ENCODE measurements at places on chromosomes 1 and 21. TPM values are rescaled to one million over a fixed set of nuclear protein-coding genes. Genes with fewer than 3 reads are reported as not detected.
A peak's percentile ranks its signal among the peaks of the same experiment; 100 is the strongest.

Gene ACTN2
- not detected for total RNA-seq

- DNase-seq, result no peak
These were observed 293.1 kb downstream of the SMYD3 start for GRCh38 chr1:246213947-246214346.

- DNase-seq, result no peak
These were observed 144.3 kb downstream of the DMRTA2 start for GRCh38 chr1:50278961-50279360.

GRCh38 chr1:12005488-12006166 lies 13.7 kb upstream of the MIIP start:
- no peak for DNase-seq

Gene FAM163A
- total RNA-seq, result not detected

Gene SELP
- 0.37 TPM for total RNA-seq

Gene VWA1
- total RNA-seq, result 0.04 TPM

GRCh38 chr1:201848230-201848629 lies 19.3 kb downstream of the IPO9 start:
- DNase-seq, result no peak

GRCh38 chr1:35432231-35432630 lies 125.0 kb downstream of the KIAA0319L start:
- no peak for DNase-seq

Gene ZZZ3
- total RNA-seq, result 31.9 TPM

Gene IL19
- not detected for total RNA-seq

Gene CD1B
- total RNA-seq, result not detected

Gene S1PR1
- total RNA-seq, result 4.9 TPM

DNA sequence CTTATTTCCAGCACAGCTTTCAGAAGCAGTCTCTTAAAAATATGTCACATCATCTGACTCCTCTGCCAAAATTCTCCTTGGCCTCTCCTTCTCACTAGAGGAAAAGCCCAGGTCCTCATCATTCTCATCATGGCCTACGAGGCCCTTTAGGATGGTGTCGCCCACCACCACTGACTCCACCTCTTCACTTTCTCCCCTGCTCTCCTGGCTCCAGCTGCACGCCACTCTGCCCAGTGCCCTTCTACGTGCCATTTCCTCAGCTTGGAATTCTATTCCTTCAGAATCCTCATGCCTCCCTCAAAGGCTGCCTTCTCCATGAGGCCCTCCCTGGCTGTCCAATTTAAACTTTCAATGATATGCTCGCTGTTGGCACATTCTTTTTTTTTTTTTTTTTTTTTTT lies 25.3 kb upstream of the BTG2 start:
- no peak for DNase-seq

Gene S100A8
- total RNA-seq, result not detected

- no peak for DNase-seq
These were observed 25.2 kb upstream of the RABGAP1L start for GRCh38 chr1:174134003-174134659.

DNA sequence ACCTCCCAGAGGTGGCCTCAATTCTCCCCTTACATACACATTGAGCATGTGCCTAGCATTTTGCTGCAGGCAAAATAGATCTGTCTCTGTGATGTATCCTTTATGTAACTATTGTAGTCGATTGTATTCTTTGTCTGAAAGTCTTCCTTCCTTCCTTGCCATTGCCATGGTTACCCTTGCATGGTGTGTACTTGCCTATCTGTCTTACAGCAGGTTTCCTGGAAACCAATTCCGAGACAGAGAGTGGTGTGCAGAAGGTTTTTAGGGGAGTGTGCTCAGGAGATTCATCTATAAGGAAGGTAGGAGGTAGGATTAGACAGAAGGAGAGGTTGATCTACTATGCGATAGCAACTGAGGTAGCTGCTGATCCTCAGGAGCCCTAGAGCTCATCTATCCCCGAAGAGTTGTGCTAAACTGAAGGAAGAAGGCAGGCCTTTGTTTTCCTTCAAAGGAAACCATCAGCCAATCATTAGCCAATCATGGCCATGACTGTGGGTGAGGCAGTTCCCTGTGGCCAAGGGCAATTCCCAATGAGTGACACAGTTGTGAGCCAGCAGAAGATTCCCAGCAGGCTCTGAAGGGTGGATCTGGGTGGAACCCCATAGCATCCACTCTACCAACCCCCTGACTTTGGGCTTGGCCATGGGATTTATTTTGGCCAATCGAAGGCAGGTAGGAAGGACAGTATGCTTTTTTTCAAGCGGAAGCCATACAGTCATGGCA lies 15.0 kb downstream of the CITED4 start:
- no peak for DNase-seq

DNA sequence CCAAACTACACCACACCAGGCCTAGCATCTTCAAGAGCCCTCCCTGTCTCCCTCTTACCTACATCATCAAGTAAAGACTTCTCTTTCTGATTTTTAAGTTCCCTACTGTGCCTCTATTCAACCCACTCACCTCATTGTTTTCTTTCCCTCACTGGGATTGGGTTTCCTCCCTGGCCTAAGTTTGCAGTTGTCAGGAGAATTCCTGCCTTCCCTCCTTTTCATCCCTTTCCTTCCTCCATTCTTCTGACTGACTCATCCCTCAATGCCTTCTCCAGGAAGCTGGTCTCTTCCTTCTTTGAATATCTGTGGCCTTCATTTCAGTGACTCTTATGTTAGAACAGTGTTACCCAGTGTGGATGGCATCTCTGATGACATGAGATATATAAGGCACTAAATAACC lies 139.9 kb upstream of the KIAA0040 start:
- DNase-seq, result no peak

- DNase-seq, result peak; percentile 50
These were observed 165.9 kb downstream of the ADGRL4 start for GRCh38 chr1:78840453-78841271.

DNA sequence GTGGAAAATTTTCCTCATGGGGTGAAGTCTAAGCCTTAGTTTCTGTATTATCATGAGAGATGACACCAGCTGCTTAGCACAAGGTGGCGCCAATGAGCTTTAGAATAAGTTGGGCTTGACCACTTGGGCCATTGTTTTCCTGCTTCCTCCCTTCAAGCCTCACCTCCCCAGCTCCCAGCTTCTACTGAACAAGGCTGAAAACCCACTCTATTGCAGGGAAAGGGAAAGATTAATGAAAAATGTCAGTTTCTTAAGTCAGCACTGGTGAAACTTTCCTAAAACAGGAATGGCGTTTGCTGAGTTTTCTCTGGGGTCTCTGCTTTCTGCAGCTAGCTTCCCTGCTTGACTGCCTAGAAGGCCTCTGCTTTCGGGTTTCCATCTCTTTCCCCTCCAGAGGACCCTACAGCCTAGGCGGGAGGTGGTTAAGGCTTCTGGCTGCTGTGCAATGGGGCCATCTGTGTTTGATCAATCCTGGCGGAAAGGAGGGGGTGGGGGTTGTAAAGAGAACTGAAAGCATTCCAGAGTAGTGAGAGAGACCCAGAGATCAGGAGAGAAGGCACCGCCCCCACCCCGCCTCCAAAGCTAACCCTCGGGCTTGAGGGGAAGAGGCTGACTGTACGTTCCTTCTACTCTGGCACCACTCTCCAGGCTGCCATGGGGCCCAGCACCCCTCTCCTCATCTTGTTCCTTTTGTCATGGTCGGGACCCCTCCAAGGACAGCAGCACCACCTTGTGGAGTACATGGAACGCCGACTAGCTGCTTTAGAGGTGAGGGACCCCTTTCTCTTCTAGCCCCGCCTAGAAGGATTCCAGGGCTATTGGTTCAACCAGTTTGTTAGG lies at the start of gene OLFML3:
TSS of gene OLFML3 (plus strand) at position 612 of the 840 bp plus-strand sequence. CDS start at position 655, 43 bp downstream.
- peak; percentile 79 for DNase-seq

GRCh38 chr21:18449605-18450550 lies 46.3 kb upstream of the TMPRSS15 start:
- DNase-seq, result no peak

- no peak for DNase-seq
These were observed 93.9 kb upstream of the CD34 start for GRCh38 chr1:208004851-208005250.

Data from H4 (cell line).